ENCODE measurements at places on chromosomes 2 and 18.
A peak's percentile ranks its signal among the peaks of the same experiment; 100 is the strongest.

DNA sequence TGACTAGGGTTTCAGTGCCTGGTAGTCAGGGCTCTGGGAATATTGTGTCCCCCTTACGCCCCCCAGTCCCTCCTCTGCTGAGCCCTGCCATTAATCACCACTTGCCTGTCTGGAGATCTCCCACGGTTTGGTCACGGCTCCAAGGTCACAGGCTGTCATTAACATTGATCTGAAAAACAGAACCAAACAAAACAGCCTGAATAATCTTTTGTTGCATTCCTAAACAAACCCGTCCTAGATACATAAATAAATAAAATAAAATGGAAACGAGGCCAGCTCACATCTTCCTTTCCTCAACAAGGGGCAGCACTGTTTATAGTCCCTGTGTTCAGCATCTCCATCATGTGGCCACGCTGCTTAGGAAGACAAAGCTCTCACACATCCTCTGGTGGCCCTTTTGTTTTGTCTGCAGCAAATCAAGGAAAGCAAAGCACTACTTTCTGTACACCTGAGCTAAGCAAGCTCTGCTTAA is 282.8 kb downstream of the AGPS start:
- no peak for DNase-seq

DNA sequence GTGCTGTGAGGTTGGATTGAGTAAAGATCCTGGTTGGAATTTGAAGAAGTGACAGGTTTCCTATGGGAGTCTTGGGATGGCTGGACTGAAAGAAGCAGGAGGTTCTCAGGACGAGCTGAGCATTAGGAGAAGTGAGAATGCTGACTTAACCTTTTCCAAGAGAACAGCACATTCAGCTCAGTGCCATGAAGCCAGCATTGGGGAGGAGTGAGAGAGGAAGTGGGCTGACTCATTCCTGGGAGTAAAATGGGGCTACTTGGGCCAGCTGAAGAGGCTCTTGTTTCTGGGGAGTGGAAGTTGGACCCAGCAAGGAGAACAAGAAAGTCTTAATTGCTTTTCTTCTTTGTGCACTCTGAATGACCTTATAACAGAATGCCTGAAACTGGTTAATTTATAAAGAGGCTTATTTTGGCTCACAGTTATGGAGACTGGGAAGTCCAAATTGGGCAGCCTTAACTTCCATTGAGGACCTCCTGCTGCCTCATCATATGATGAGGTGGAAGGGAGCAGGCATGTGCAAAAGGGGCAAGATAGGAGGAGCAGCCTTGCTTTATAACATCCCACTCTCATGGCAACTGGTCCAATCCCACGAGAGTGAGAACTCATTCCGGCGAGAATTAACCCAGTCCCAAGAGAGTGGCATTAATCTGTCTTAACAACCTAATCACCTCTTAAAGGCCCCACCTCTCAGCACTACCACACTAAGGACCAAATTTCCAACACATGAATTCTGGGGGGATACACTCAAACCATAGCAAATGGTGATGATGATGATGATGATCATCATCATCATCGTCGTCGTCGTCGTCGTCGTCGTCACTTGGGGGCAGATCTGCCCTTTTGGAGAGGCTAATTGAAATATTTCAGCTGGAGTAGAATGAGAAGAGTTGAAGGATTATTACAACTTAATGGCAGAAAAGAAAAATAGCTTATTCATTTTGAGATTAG is 26.1 kb downstream of the DGUOK start:
- DNase-seq: no peak

GRCh38 chr2:85737961-85738360 is 15.8 kb upstream of the ATOH8 start:
- DNase-seq: no peak

DNA sequence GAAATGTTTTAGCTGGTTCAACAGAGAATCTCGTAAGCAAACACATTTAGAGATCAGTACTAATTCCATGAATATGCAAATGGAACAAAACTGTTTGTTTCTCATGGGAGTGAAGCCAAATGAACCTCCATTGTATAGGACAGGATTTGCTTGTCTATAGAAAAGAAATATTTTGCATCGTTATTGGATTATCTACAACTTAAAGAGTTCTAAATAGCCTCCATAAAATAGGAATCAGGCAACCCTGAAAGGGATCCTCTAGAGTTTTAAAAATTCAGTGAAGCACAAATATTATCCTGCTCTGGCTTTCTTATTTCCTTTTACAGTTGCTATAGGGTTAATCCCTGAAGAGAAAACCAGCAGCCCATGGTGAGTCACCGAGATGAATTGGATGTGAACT is 378.4 kb upstream of the NRXN1 start:
- no peak for DNase-seq

DNA sequence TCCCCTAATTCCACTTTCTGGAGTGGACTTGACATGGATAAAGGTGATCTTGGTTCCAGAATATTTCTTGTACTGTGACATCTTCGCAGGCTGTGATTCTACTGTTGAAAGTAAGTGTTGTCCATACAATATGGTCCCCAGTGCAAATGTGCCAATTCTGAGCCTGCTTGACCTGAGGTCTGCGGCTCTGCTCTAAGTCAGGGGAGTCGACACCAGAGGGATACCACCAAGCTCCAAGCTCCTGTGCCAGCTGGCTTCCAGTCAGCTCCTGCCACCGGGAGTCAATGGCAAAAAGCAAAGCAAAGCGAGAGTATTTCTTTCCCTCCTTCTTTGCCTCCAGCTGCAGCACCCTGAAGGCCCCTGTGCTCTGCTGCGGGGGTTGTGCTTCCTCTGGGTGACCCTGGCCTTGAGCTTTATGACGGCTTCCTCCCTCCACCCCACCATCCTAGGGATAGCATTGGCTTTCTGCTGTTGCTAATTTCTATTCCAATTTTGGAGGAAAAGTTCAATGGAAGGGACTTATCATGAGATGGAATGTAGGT is 50.4 kb downstream of the SLC35F5 start:
- no peak for DNase-seq

GRCh38 chr18:903701-904100 is 970 bp upstream of the ADCYAP1 start:
- peak; percentile 22 for DNase-seq

GRCh38 chr2:202032846-202033316 is 774 bp upstream of the FZD7 start:
- DNase-seq: no peak

- DNase-seq: no peak
Measured at GRCh38 chr2:104385743-104386142, 468.2 kb upstream of the POU3F3 start.

GRCh38 chr2:236204953-236205352 is 36.8 kb upstream of the GBX2 start:
- no peak for DNase-seq

- no peak for DNase-seq
Measured at GRCh38 chr2:85257970-85258605, 69.7 kb downstream of the TGOLN2 start.

GRCh38 chr18:41820784-41821183 is 134.2 kb upstream of the PIK3C3 start:
- no peak for DNase-seq

DNA sequence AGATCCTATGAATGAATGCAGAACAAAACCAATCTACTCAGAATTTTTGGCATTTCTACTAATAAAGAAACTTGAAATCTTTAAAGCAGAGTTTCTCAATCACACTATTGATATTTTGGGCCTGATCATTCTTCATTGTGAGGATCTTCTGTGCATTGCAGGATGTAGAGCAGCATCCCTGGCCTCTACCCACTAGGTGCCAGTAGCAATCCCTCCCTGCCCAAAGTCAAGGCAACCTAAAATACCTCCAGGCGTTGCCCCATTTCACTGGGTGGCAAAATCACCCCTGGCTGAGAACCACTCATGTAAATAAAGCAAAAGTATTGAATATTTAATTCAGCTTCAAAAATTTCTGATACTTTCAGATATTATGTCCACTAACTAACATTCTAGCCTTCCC is 213.0 kb downstream of the SP3 start:
- no peak for DNase-seq

DNA sequence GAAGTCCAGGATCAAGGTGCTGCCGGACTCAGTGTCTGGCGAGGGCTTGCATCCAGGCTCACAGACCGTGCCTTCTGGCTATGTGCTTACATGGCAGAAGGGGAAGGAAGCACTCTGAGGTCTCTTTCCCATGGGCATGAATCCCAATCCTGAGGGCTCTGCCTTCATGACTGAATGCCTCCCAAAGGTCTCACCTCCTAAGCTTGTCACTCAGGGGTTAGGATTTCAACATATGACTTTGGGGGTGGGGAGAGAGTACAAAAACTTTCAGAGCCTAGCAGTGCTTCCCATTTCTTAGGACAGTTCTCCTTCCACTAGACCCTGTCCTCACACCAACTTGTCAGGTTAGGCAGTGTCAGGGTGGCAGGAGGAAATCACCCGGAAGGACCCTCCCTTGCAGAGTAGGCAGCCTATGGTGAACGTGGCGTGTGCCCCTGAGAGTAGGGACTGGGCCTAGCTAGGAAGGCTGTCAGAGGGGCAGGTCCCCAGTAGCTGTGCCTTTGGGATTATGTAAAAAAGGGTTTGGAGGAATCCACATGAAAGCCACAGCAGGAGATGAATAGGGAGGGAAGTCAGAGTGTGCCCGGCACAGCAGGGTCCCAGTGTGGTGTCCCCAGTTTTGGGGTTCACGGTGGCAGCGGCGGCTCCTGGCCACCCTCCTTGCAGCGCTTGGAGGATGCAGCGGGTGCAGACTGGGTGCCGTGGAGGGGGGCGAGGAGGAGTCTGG is 233.3 kb downstream of the LDLRAD4 start:
- no peak for DNase-seq

DNA sequence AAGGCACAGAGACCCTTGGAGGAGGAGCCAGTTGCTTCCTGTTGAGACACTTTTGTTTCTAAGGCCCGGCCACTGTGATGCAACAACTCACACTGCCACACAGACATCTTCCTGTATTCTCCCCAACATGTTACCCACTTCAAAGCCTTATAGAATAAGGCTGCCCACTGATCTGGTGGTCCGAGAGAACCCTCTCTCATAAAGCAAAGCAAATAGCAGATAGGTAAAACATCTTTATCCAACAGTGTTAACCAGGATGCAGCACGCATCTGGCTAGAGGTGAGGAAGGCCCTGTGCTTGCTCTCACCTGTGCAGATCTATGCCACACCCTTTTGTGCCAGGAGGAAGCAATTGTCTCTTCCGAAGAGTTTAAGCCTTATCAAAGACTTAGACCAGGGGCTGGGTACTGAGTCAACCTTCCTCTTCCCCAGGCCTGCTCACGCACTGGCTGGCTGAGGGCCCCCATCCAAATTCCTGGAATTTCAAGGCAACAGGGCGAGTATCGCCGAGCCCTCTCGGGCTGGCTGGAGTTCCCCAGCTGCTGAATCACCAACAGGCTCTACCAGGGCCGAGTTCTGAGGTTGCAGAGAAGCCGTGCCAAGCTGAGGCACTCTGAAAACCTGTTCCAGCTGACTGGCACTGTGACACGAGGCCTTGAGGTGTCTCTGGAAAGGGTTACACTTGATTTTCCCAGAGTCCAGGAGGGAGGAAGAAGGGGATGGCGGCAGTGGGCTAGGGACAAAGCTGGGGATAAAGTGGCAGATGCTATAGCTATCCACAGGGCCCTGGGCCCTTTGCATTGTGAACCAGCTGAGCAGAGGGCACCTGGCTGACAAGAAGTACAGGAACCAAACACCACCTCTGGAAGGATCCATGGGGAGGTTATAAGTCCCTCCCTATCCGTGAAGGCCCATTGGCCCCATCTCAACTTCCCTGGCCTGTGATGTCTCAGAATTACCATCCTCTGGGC is 29.3 kb downstream of the TGFA start:
- DNase-seq: no peak

DNA sequence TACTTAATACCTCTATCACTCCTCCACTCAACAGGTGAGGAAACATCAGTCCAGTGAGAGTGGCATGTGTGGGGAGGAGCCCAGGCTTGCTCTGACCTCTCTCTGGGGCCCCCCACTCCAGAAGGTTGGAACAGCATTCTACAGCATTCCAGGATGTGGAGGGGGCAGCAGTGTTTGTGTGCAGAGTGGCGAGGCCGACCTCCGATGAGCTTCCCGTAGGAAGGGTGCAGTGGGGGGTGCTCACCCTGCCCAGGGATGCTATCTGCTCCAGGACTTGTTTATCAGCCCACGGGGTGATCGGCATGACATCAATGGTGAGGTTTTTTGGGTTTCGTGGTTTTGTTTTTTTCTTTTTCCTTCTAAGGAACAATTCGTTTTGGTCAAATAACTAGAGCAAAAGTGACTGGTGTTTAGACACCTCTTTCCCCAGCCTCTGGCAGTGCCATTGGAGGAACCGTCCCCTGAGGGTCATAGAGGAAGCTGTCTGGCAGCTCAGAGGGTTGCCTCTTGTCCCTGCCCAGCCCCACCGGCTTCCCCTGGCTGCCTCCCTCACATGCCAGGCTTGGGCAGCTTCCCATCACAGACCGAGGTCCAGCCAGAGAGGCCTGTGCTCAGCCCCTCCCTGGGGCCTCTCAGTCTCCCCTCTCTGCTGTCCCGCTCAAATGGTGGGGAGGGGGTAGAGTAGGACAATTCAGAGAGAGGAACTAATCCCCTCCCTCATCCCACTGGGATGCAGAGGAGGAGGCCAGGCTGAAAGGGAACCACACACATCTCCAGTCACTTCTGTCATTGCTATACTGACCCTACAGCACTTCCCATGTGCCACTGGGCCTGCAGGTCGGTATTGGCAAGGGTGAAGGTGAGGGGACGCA is 96.5 kb downstream of the ZFP36L2 start:
- DNase-seq: no peak

GRCh38 chr18:51437280-51438271 is 240.1 kb upstream of the MEX3C start:
- no peak for DNase-seq

GRCh38 chr2:21687589-21687988 is 563.8 kb downstream of the TDRD15 start:
- DNase-seq: no peak

DNA sequence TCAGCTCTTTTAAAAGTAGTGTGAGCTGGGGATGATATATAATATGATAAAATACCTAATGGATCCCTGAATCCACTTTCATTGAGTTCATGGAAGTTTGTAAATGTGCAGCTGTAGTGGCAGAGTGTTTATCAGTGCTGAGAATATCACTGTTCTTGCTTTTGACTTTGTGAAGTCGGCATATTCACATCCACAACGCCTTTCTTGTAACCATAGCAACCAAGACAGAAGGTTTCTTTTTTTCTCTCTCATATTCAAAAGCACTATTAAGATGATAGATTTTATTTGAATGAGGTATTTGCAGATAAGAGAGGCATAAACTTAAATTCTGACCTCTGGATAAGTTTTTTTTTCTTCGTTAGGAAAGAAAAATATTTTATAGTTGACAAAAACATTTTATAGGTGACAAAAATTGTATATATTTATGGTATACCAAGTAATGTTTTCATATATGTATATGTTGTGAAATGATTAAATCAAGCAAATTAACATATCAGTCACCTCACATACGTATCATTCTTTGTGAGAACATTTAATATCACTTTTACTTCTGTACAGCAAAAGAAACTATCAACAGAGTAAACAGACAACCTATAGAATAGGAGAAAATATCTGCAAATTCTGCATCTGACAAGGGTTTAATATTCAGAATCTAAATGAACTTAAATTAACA is 130.0 kb downstream of the PLCL1 start:
- no peak for DNase-seq

DNA sequence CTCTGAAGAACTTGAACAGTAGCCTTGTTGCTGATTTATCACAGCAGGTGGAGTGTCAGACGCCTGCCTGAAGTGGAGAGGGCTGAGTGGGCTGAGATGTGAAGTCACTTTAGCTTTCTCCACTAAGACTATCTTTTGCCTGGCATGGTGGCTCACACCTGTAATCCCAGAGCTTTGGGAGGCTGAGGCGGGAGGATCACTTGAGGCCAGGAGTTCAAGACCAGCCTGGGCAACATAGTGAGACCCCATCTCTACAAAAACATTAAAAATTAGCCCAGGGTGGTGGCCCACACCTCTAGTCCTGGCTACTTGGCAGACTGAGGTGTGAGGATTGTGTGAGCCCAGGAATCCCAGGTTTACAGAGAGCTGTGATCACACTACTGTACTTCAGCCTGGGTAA is 60.6 kb upstream of the TTC39C start:
- DNase-seq: no peak
